GM12865 (cell line): ENCODE measurements at places on chromosomes 11 and 22.

- DNase-seq: no peak
Observed at GRCh38 chr11:35190804-35191348, 51.9 kb downstream of the CD44 start.

GRCh38 chr11:75244052-75244814 is 3.7 kb downstream of the TPBGL start:
- no peak for DNase-seq

DNA sequence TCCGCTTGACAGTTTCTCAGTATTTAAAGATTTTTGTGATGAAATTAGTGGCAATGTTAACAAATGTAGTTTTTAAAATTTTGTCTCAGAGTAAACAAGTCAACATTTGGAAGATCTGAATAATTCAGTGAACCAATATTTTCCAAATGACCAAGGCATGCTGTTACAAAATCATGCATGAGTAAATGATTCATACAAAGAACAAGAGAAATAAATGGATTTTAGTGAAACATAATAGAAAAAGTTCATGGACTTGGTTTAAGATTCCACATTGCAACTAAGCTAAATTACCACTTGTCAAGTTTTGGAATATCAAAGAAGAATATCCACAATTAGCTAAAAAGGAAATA is 125.7 kb upstream of the SNX19 start:
- DNase-seq: no peak

GRCh38 chr22:23182309-23183060 is 2.2 kb downstream of the BCR start:
- peak; percentile 67 for DNase-seq

GRCh38 chr22:33209930-33210784 is 152.0 kb upstream of the SYN3 start:
- peak; percentile 74 for DNase-seq

DNA sequence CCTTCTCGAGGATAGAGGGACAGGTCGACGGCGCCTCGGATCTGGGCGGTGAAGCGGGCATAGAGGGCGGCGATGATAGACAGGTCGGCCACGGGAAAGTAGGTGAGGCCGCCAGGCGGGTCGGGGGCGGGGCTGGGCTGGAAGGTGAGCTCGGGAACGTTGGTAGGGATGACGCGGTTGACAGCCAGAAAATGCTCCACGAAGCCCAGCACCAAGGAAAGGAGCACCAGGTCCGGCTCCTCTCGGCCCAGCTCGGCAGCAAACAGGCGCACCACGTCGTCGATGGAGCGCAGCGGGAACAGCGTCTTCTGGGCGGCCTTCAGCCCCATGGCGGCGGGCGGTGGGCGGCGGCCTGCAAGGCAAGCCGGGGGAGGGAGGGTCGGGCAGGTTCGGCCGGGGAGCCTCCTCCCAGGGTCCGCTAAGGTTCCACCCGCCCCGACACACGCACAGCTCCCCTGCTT is 540 bp downstream of the MEN1 start:
- DNase-seq: peak; percentile 31

DNA sequence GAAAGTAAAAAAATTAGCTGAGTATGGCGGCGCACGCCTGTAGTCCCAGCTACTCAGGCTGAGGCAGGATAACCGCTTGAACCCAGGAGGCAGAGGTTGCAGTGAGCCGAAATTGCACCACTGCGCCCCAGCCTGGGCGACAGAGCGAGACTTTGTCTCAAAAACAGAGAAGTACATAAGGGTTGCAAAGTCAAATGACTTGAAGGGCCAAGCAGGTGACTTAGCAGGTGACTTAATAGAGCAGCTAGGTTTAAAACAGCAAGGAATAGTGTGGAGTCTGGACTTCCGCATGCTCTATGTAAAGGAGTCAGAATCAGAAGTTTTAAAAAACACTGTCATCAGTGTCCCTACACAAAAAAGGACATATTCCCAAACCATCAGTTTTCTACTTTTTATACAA is 31.7 kb downstream of the EP300 start:
- no peak for DNase-seq

DNA sequence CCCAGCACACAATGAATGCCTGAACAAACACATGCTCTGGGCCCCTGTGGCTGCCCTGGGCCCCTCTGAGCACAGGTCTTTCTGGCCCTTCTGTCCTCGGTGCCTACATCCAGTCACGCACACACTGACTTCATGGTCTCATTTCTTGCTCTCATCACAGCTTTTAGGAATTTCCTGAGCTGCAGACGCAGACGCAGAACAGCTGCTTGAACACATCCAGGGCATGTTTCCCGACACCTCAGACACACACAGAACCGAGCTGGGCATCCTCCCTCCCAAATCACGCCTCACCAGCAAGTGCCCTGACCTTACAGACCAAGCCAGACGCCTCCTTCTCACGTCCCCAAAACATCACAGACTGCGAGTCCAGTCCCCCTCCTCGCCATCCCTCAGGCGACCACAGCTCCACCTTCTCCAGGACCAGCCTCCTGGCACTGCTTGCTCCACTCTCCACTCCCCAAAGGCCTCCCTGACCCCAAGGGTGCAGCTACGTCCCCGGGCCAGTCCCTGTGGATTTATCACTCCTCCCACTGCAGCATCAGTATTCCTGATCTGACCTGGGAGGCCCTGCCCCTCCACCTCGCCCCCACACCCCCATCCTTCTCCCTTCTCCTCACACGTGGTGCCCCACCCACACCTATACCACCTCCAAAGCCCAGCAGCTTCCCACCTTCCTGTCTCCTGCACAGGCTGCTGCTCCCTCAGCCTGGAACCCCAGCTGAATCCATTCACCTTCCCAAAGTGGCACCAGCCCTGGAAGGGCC is 12.9 kb downstream of the SIRT3 start:
- DNase-seq: no peak

GRCh38 chr11:103295704-103296103 is 186.5 kb downstream of the DYNC2H1 start:
- no peak for DNase-seq

GRCh38 chr11:118046964-118047700 is 29.7 kb upstream of the TMPRSS4 start:
- no peak for DNase-seq

GRCh38 chr11:86171627-86172026 is 72.9 kb upstream of the EED start:
- no peak for DNase-seq

DNA sequence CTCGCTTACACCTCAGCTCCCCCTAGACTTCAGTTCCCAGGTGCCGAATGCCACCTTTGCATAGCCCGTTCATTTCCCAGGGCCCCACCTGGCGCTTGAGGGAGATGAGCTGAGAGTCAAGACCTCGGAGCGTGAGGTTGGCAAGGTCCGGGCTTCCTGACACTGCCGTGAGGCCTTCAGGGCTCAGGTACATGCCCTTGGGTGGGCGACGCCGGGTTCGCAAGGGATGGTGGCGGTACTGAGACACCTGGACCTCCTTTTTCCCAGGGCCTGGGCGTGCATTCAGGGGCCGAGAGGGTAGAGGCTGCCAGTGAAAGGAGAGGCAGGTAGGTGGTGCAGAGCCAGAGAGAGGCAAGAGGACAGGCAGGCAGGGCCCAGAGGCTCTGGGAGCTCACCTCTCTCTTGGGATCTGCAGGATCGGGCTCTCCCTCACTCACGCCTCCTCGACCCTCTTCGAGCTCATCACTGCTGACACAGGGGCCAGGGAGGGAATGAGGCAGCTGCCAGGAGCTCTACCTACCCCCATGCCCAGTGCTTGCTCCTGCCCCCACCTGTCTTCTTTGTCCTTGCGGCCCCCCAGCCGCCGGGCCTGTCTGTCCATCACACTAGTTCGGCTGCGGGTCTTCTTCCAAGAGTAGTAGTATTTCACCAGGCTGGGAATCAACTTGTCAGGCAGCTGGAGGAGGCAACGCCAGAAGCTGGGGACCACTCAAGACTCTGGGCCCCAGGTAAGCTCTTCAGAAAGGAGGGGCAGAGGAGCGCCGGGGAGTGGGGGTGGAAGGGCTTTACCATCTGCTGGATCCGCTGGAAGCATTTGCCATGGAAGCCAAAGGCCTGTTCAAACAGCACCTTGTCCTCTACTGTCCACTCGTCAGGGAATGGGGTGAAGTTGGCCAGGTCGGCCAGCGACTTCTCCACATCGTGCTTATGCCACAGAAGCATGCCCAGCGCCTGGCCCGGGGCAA is 2.8 kb downstream of the RCOR2 start:
- DNase-seq: no peak

DNA sequence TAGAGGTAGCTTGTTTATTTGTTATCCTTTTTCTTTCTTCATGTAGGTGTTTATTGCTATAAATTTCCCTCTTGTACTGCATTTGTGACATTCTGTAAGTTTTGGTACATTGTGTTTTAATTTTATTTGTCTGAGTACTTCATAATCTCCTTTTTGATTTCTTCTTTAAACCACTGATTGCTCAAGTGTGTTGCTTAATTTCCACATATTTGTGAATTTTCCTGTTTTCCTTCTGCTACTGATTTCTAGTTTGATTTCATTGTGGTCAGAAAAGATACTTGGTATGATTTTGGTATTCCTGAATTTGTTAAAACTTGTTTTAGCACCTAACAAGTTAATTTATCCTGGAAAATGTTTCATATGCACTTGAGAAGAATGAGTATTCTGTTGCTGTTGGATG is 15.1 kb downstream of the OR10V1 start:
- DNase-seq: no peak

DNA sequence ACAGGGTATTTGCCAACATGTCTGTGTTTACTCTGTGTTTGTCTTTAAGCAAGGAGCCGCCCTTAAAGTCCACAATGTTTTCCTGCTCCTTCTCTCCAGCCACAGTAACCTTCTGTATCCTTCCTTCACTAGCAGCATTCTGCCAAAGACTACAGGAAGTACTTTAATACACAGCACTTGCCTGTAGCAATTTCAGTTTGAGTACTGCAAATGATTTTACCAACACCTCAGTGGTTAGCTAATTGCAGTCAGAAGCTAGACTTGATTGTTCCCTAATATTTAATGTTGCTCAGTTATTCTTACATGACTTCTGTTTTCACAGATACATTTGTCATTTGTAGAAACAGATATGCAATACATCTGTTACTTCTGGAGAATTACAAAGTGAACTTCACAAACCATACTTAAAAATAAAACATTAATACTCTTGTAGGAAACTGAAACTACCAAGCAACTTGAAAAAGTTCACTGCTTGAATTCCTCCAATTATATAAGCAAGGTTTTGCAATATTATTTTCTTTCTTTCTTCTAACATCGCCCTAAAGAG is 69.1 kb downstream of the FCHSD2 start:
- DNase-seq: peak; percentile 77

- DNase-seq: peak; percentile 18
Observed at GRCh38 chr22:27801616-27802345, at the start of gene MN1. Gene MN1 (minus strand): TSS chr22:27801756. CDS start chr22:27800543, 1,213 bp downstream.

DNA sequence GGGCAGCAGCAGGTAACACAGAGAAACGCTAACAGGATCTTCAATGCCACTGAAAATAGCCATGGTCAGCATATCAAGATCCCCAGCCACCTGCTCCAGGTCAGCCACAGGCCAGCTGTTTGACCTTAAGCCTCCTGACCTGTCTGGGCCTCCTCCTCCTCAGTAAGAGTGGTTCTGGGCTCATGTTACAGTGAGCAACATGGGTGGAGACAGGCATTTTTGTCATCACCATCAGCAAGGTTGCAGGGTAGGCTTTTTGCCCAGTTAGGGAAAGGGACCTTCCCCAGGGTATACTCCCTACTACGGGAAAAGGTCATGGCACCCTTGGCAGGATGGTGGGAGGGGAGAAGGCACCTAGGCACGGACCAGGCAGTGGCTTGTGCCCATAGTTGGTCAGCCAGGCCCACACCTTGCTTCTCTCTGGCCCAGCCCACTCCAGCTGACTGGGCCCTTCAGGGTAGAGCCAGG is 131.8 kb upstream of the PARVA start:
- DNase-seq: no peak

- no peak for DNase-seq
Observed at GRCh38 chr11:16610738-16611388, 127.6 kb upstream of the C11orf58 start.

DNA sequence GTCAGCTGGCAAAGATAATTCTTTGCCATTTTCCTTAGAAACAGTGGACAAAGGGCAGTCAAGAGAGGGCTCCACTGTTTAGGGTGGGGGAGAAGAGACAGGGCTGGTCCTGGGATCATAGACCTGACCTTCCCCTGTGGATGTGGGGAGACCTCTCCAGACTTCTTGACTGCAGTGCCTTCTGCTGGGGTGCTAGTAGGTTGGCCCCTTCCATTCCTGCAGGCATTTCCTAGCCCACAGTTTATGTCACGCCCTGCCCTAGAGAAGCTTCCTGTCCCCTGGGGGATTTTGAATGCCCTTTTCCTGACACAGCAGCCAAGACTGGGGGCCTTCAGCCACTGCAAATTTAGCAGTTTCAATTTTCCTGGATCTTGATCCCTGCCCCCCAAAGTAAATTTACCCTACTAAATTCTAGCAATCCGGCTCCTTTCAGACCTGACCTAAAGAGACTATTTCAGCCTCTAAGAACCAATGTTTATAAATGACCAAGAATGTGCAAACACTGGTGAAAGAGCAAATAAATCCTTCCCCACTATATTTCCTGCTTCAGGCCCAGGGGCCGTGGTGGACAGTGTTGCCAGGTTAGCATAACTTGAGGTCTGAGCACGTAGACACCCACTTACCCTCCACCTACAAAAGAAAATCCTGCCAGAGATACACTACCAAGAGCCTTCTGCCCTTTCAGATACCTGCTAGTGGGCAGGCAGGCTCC is 58.4 kb downstream of the PPFIBP2 start:
- no peak for DNase-seq

DNA sequence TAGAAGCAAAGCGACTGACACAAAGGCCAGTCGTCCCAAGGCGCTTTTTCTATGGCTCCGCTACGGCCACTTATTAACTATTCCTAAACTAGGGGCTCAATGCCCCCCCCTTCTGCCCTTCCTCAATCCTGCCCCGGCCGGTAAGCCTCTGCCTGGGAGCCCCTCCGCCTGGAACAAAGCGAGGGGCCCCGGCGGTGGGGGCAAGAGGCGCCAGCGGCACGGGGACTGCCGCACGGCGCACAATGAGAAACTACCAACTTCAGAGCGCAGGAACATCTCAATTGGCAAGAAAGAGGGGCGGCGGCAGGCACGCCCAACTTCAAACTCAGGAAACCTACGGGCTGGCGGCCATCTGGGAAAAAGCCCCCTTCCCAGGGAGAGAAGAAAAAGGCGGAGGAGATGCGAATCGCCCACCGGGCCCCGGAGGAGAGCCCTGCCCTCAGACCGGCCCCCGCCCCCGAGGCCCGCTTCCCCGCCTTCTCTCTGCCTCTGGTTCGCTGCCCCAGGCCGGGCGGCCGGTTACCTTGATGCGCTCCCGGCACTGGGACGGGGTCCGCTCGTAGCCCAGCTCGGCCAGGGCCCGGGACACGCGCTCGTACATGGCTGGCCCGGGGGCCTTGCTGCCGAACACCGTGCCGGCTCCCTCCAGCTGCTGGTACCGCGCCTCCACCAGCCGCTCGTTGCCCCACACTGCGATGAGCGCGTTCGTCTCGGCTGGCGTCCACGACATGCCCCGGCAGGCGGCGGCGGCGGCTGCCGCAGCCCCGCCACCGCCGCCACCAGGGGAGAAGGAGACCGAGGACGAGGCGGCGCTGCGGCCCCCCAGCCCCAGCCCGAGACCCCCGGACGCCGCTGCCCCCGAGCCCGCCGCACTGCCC is 619 bp downstream of the MSANTD2 start:
- peak; percentile 49 for DNase-seq
